Breast epithelium (tissue), 4 donors: ENCODE measurements at places on chromosomes 5 and 9.

DNA sequence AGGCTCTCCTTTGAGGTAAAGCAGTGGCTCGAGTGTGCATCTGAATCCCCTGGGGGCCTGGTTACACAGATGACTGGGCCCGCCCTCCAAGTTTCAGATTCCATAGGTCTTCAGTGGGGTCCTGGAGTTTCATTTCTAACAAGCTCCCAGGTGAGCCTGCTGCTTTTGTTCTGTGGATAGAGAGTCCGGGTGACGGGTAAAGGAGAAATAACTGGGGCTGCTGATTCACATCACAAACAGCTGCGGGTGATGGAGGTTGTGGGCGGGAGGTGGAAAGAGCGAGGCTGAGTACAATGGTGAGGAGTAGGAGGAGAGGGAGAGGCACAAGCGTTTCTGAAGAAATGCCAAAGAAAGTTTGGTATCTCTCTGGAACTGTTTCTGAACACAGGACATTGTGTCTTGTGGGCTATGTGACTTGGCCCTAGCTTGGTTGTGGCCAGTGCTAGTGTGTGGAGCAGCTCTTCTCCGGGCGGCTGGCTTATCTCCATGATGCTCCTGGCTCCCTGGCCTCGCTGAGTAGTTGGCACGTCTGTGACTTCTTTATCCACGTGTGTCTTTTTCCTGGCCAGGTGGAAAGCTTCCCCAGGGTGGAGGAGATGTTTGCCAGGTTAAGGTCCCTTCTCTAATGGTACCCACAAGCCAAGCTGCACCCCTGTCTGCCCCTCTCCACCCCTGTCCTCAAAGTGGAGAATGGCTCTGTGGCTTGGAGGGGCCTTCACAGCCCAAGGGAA lies 61.7 kb downstream of the HSPA4 start:
- no peak overlapping the region for H3K4me3 ChIP-seq
- H3K36me3 ChIP-seq: no peaks in the 10 kb centered on the region
- H3K4me1 ChIP-seq: no peaks in the 10 kb centered on the region
- H3K27me3 ChIP-seq: no peaks in the 10 kb centered on the region
- DNase-seq: peak; percentile 76

- H3K4me3 ChIP-seq: no peak overlapping the region
- H3K36me3 ChIP-seq: no peaks in the 10 kb centered on the region
- no peak for DNase-seq
These were observed 46.2 kb downstream of the CFAP77 start for GRCh38 chr9:132456241-132456640.

DNA sequence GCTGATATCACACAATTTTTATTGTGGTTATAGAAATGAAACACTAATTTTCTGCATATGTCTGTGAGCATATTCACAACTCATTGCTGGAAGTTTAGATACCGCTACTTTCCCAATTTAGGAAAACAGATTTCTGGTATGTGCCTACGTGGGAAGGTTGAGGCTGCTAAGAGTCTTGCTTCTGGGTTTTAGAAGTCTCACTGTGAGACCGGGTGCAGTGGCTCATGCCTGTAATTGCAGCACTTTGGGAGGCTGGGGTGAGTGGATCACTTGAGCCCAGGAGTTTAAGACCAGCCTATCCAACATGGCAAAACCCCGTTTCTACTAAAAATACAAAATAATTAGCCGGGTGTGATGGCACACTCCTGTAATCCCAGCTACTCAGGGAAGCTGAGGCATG lies 39.6 kb downstream of the UBAP1 start:
- H3K4me3 ChIP-seq: no peak overlapping the region
- no peak for DNase-seq
- H3K27ac ChIP-seq: no peak overlapping the region
- H3K4me1 ChIP-seq: no peaks in the 10 kb centered on the region
- H3K27me3 ChIP-seq: no peaks in the 10 kb centered on the region

GRCh38 chr5:153523211-153523610 lies 32.7 kb downstream of the GRIA1 start:
- DNase-seq: no peak
- H3K4me1 ChIP-seq: no peaks in the 10 kb centered on the region
- no peaks in the 10 kb centered on the region for H3K36me3 ChIP-seq

DNA sequence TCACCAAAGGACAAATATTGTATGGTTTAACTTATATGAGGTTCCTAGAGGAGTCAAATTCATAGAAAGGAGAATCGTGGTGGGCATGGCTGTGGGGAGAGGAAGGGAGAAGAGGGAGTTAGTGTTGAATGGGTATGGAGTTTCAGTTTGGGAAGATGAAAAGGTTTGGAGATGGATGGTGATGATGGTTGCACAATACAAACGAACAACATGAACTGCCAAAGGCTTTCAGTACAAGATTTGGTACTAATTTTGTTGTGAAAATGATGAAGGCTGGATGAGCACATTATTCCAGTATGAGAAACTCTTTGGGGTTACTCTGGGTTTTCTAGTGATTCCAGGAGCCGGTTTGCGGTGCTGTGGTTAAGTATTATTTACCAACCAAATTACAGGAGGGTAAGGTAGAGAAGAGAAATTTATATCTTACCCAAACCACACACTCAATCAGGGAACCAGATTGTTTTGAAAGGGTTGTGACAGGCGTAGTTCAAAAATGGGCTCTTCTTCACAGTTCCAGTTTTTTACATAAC lies 112.0 kb upstream of the TBC1D2 start:
- no peak for DNase-seq
- no peak overlapping the region for H3K27ac ChIP-seq
- H3K4me1 ChIP-seq: no peaks in the 10 kb centered on the region

DNA sequence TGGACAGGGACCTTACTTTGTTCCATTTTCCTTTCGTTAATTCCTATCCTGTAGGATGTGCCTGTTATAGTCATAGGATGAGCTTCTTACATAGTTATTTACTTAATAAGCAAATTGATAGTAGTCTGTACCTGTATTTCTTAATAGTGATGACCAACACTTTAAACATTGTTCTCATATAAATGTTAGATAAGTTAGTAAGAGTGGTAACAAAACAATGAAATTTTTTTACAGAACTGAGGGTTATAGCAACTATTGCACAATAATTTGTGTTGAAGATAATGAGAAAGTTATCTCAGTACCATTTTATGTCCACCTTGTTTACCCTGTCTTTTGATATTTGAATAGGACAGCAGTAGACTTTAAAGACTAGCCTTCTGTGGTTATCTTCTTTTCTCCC lies 162.9 kb upstream of the ELL2 start:
- H3K27me3 ChIP-seq: no peaks in the 10 kb centered on the region
- no peak for DNase-seq
- no peaks in the 10 kb centered on the region for H3K4me1 ChIP-seq
- H3K27ac ChIP-seq: no peak overlapping the region

DNA sequence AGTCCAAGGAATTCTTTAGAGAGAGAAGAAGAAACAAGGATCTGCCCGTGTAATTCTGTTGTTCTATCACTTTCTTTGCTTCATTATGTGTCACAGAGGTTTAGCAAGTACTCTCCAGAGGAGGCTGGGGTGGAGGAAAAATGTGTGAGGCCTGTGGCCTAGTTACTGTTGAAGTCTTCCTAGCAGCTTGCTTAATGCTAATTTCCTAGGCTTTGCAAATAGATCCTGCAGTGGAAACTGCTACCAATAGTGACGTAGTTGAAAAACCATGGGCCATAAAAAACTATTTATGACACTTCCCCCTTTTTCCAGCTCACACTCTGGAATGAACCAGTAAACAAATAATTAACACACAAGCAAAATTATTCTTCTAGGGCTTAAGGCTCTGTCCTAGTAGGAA lies 27.0 kb upstream of the C9orf72 start:
- DNase-seq: no peak
- no peaks in the 10 kb centered on the region for H3K27me3 ChIP-seq
- no peaks in the 10 kb centered on the region for H3K36me3 ChIP-seq
- no peak overlapping the region for H3K4me3 ChIP-seq
- no peaks in the 10 kb centered on the region for H3K4me1 ChIP-seq
- H3K27ac ChIP-seq: peak overlapping the region; percentile 14

GRCh38 chr9:97386733-97387503 lies 25.0 kb upstream of the TDRD7 start:
- no peaks in the 10 kb centered on the region for H3K36me3 ChIP-seq
- peak; percentile 26 for DNase-seq
- no peaks in the 10 kb centered on the region for H3K4me1 ChIP-seq

- DNase-seq: no peak
- no peaks in the 10 kb centered on the region for H3K4me1 ChIP-seq
- H3K27ac ChIP-seq: no peak overlapping the region
- no peaks in the 10 kb centered on the region for H3K36me3 ChIP-seq
These were observed 272.1 kb upstream of the DAB2 start for GRCh38 chr5:39696672-39697398.

DNA sequence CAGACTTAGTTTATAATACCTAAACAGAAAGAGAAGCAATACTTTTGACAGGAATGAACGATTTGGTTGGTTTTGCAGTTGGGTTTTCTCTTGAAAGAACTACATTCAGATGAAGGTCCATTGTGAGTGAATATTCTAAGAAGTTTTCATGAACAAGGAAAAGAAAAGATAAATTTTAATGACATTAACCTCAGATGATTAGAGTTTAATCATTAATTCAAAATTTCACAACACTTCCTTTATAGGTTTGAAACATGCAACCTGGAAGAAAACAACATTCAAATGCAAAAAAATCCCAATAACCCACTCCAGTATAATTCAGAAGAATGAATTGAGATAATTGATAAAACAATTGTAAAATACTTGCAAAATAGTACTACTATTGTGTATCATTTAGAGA lies 23.8 kb downstream of the EQTN start:
- no peaks in the 10 kb centered on the region for H3K27me3 ChIP-seq
- no peak for DNase-seq
- H3K27ac ChIP-seq: no peak overlapping the region
- H3K36me3 ChIP-seq: no peaks in the 10 kb centered on the region

DNA sequence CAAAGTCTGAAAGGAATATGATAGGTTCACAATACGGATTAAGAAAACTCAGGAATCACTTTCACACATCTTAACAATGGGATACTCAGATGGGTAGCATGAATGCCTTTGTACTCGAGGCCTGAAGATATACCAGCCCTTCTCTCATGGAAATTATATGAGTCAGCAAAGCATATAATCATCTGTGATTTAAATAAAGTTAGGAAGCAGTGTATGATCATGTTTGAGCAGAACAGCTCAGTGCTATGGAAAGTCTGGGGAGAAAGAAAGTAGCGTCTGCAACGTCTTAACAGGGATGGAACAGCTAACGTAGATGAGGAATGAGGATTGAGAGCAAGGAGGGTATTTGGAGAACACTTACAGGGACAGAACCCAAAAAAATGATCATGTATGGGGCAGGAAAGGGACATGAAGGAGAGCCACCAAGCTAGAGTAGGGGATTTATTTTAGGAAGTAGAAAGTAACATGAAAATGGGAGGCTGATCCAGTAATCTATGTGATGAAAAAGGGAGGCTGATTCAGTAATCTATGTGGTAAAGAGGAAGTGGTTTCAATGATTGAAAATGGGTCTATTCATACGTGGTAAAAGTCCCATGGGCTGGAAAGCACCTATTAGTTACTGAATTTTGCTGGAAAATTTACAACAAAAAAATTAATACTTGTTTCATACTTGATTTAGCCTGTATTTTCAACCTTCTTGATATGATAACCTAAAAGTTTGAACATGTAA lies 85.9 kb downstream of the GNA14 start:
- H3K27me3 ChIP-seq: no peaks in the 10 kb centered on the region
- DNase-seq: no peak
- H3K27ac ChIP-seq: no peak overlapping the region

- H3K36me3 ChIP-seq: no peaks in the 10 kb centered on the region
- no peak for DNase-seq
- H3K4me3 ChIP-seq: no peak overlapping the region
- H3K4me1 ChIP-seq: peaks cover 8% of the 10 kb centered on the region
- peak overlapping the region; percentile 63 for H3K27ac ChIP-seq
These were observed 6.1 kb upstream of the ZNF79 start for GRCh38 chr9:127418037-127418471.

GRCh38 chr5:58041884-58042283 lies 418.0 kb downstream of the PLK2 start:
- H3K4me1 ChIP-seq: no peaks in the 10 kb centered on the region
- no peak overlapping the region for H3K4me3 ChIP-seq
- no peaks in the 10 kb centered on the region for H3K27me3 ChIP-seq
- DNase-seq: no peak
